ENCODE measurements at places on chromosomes 1 and 21. TPM values are rescaled to one million over a fixed set of nuclear protein-coding genes. Genes with fewer than 3 reads are reported as not detected.

UTS2 gene
- total RNA-seq = 0.70 TPM

CORT gene
- 0.45 TPM for total RNA-seq

DNAJC28 gene
- total RNA-seq = 0.86 TPM

GGPS1 gene
- total RNA-seq = 19.0 TPM

SRM gene
- total RNA-seq = 98.2 TPM

IPO9 gene
- total RNA-seq = 91.0 TPM

ERO1B gene
- total RNA-seq = 7.3 TPM

TPR gene
- 115 TPM for total RNA-seq

ROR1 gene
- 0.38 TPM for total RNA-seq

SLC25A34 gene
- total RNA-seq = 1.9 TPM

LRRC53 gene
- not detected for total RNA-seq

FGGY gene
- total RNA-seq = 11.9 TPM

NPHS2 gene
- total RNA-seq = not detected

All from natural killer cell treated with Interleukin-12 subunit alpha and Interleukin-12 subunit beta and Interleukin-15 and Interleukin-18, amount 100 ng/mL, for 72 hours (primary cell).